Omental fat pad (tissue), 4 donors: ENCODE measurements at places on chromosomes 3 and 15. TPM values are rescaled to one million over a fixed set of nuclear protein-coding genes. Genes with fewer than 3 reads are reported as not detected.

- DNase-seq, result no peak
Observed at GRCh38 chr3:109091846-109092245, 26.1 kb downstream of the MORC1 start.

GRCh38 chr15:70528270-70528706, 235.1 kb downstream of the UACA start:
- DNase-seq, result no peak

Gene CIP2A
- 5.8 TPM for total RNA-seq

- no peak for DNase-seq
Observed at GRCh38 chr3:188267790-188268335, 113.9 kb downstream of the LPP start.

Gene IL5RA
- 0.47 TPM for total RNA-seq

- no peak for DNase-seq
Observed at GRCh38 chr3:144380849-144381248, 409.2 kb downstream of the DIPK2A start.

DNA sequence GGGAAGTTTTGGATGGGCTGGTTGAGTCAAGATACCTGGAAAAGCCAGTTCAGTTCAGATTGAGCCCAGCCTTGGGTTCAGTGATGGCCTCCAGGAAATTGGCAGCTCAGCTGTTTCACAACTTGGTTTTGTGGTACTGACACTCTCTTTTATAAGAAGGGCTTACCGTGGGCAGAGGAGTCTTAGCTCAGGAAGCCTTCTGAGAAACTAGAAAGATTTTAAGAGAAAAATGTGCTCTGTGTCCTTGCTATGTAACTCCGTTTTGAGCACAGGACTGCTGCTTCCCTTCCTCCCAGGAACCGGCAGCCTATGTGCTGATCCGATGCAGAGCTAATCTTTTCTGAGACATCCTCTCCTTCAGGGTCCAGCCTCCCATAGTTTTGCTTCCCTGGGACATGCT, 46.6 kb upstream of the RASGRP1 start:
- DNase-seq, result no peak

DNA sequence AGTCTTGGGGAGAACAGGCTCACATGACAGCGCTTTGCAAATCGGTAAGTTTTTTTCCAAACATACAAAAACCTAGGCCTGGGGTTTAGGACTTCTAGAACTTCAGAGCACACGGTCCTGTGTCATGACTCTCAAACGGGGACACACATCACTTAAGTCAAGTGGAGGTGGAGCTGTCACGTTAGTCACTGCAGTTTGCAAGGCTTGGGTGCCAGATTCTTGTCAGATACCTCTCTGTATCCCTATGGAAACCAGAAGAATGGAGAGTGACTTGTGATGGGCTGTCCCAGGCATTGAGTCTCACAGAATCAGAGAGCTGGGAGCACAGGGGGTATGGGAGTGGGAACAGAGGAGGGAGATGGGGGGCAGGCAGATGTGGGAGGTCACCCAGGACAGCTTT, 64.8 kb downstream of the DUT start:
- no peak for DNase-seq

DNA sequence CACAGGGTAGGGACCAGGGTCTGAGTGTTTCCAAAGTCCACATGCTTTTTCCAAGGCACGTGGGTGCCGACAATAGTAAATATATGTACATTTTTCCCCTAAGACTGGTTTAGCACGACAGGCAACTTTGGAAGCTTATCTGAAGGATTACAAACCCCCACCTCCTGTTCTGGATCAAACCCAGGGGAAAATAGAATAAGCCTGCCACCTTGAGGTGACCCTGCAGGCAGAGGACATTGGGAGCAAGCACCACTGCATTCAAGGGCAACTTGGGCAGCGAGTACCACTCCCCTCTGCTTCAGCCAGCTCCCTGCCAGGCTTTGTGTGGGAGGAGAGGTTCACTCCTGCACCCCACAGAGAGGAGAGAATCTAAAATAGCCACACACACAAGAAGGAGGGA, 44.8 kb downstream of the KBTBD12 start:
- DNase-seq, result no peak

DNA sequence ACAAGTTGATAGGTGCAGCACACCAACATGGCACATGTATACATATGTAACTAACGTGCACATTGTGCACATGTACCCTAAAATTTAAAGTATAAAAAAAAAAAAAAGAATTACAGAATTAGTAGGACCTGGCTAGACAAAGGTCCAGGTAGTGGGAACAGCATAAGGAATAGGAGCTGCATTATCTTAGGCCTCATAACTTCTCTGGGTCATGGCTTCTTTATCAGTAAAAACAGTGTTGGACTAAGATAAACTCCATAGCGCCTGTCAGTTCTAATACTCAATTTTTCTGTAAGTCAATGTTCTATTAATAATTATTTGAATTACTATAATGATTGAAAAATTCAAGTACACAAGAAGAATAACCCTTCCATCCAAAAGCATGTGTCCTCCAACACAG, 98.3 kb downstream of the HERC1 start:
- DNase-seq, result no peak

- no peak for DNase-seq
Observed at GRCh38 chr3:25572336-25572735, 92.4 kb downstream of the TOP2B start.

GRCh38 chr15:75176396-75176761, 25.3 kb upstream of the C15orf39 start:
- DNase-seq, result no peak

DNA sequence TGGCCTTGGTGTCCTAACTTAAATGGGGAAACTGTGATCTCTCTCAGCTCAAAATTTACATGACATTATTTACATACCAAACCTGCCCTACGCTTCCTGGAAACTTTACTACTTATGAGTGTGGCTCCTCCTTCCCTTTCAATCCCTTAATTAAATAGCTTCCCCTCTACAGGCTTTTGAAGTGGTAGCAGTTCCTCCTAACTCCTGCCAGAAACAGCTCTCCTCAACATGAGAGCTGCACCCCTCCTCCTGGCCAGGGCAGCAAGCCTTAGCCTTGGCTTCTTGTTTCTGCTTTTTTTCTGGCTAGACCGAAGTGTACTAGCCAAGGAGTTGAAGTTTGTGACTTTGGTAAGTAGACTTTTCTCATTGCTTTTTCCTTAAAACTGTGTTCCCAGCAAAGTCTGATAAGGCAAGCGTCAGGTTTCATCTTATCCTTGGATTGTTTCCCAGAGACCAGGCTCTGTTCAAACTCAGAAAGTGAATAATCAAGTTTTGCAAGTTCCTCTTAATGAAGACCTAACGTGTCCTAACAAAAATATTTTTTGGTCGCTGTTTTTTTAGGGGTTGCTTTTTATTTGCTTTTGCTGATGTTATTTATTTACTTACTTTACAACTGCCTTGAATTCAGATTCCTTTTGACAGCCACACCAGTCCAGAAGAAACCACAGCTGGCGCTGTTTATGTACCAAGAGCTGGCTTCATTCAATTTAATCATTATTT, at the start of gene ACP3:
ACP3 (plus strand) TSS at position 179 of the 720 bp plus-strand sequence; CDS start at position 229, 50 bp downstream.
- no peak for DNase-seq

Gene CD200R1
- total RNA-seq, result 4.3 TPM

DNA sequence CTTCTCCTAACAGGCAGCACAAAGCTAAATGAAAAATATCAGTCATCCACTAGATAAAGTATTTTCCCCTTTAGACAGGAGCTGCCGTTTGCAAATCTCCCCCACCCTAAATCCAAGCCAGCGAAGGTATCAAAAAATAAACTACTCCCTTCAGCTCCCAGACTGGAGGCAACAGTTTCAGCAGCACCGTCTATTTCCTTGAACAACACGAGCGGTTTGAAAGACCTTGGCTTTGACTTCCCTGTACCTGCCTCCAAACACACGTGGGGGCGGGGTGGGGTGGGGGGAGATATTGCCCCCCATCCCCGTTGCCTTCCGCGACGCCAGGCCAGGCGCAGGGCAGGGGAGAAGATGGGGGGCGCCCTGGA, 832 bp upstream of the CACNA1D start:
- no peak for DNase-seq

DNA sequence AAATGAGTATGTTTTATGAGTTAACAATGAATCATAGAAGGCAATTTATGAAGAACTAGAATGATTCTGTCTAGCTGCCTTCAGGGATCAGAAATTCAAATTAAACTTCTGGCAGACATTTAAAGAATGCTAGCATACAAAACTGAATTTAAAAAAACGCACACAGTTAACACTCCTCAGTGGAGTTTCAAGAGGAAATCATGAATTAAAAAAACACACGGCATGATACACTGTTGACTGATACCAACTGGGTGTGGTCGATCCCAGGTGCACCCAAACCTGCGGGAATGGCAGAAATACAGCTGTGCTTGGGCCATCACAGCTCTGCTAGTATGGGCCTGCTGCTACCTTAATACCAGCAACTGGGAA, 526.0 kb downstream of the FOXP1 start:
- no peak for DNase-seq

Gene SLC28A2
- not detected for total RNA-seq

- DNase-seq, result no peak
Observed at GRCh38 chr3:139974809-139975425, 39.9 kb downstream of the CLSTN2 start.

Gene GOLGA6A
- not detected for total RNA-seq

DNA sequence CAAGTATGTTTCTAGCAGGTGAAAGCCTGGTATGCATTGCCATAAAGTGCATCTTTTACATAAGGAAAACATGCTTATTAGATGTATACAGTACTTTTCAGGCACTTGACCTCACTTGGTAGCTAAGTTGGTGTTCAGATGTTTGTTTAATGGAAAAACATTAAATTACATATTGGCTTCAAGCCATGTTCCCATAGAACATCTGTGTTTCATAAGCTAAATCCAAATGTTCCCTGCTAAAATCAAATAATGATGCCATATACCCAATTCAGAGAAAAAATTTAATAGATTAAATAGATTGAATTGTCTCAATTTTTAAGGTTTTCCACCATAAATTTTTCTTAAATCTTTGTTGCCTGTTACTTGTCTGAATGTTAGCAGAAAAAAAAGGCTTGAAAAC, 19.1 kb upstream of the RPL22L1 start:
- DNase-seq, result no peak

Gene DNASE1L3
- total RNA-seq, result 5.3 TPM

GRCh38 chr15:40287968-40288367, 5.1 kb upstream of the ANKRD63 start:
- no peak for DNase-seq

DNA sequence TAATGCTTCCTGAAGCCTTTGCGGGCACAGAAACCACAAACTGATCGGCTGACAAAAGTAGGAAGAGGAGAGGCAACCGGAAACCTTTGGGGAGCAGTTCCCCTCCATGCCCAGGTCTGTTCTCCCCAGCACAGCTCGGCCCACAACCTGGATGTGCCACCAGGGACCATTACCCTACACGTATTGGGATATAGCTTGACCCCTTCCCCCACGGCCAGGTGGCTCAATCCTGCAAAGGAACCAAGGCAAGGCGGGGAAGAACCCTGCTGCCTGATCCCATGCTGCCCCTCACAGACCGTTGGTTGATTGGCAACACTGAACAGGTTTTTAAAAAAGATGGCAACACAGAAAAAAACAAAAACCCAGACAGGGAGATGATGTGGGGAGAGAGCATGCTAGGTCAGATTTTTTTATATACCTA, 19.7 kb upstream of the TCAIM start:
- no peak for DNase-seq

DNA sequence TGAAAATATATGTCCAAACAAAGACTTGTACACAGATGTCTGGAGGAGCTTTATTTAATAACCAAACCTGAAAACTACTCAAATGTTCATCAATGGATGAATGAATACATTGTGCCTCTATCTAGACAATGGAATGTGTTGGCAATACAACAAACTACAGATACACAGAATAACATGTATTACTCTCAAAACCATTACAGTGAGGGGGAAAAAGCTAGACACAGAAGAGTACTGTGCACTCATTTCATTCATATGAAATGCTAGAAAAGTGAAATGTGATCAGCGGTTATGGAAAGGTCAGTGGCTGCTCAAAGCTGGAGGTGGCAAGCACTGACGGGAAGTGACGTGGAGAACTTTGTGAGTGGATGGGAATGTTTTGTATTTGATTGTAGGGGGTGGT, 13.2 kb downstream of the STOML1 start:
- no peak for DNase-seq

Gene INSYN1
- 3.6 TPM for total RNA-seq

DNA sequence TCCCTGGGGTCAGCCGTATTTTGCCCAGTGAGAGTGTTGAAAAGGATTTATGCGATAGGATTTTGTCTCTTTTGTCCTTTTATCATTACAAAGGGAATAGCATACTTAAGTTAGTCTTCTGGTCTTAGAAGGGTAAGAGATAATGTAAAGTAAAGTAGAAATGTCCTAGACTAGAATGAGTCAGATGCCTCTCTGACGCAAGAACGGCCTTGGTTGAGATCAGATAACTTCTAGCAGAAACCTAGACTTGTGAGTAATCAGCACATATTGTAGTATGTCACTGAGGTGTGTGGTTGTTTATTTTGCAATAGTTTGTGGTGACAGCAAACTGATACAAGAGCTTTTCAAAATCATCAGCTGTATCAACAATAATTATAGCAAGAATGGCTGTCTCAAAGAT, 866.1 kb downstream of the NSUN3 start:
- DNase-seq, result no peak

DNA sequence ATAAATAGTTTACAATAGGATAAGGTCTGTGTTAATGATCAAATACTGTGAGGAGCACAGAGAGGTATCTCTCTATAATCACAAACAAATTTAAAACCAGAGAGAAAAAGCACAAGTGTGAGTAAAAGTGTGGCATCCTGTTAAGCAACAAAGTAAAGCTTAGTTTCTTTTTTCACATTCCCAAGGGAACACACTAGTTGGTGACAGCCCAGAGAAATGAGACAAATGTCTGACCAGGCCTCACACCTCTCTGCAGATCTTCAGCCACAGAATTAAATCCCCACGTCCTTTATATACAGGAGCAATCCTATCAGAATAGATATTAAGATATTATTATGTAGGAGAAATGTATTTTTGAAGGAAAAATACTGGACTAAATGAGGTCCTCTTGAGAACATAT, 2.7 kb downstream of the FBN1 start:
- no peak for DNase-seq

- no peak for DNase-seq
Observed at GRCh38 chr15:58390655-58391054, 41.1 kb upstream of the LIPC start.

GRCh38 chr3:117063930-117064329, 354.4 kb downstream of the TUSC7 start:
- no peak for DNase-seq

DNA sequence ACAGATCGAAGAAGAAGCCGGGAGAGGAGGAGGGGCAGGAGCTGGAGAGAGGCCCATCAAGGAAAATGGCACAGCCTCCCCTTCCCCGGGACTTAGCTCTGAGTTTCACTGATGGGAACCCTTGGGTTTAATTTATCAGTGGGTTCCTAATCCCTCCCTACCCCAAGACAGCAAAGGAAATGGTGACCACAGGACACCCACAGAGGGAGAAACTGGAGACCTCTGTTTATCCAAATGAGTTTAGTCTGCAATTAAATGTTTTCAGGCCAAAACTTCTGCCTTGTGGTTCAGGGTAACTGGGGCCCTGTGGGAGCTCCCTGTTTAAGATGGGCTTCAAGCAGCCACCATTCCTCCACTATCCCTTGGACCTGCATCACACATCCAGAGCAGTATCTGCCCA, 190.8 kb upstream of the TOPAZ1 start:
- no peak for DNase-seq

- no peak for DNase-seq
Observed at GRCh38 chr3:190863119-190863465, 598 bp upstream of the GMNC start.
